Stimulated activated CD4-positive, alpha-beta T cell treated with anti-CD3 and anti-CD28 coated beads, TNF-alpha, amount 100 ng/mL, for 24 hours (primary cell): ENCODE measurements at places on chromosomes 3 and 15.

DNA sequence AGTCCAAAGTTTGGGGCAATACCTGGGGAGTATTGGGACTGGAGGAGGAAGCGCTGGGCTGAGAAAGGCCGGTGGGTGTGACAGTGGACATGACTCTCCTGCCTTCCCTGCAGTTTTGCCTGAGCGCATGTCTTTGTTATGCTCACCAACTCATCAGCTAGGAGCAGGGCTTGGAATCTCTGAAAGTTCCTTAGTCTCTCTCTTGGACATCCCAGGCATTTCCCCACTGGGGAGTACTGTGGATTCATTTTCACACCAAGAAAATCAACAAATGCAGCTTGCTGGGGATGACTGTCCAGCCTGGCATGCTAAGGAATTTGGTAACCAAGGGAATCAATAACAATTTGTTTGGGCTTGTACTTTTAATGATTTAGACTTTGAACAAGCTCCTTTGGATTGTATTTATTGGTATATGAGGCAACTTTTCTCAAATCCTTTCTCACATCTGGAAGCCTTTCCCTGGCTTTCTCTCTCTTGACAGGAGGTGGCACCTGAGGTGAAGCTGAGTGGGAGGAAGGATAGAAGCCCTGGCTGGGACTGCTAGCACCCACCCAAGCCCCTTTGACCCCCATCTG lies 48.5 kb upstream of the CHST2 start:
- DNase-seq: no peak

GRCh38 chr15:97410897-97411575 lies 549.5 kb upstream of the ARRDC4 start:
- no peak for DNase-seq

- no peak for DNase-seq
Measured at GRCh38 chr15:79004336-79004735, 59.5 kb upstream of the CTSH start.

GRCh38 chr15:68616397-68616796 lies 37.6 kb downstream of the CORO2B start:
- DNase-seq: no peak

DNA sequence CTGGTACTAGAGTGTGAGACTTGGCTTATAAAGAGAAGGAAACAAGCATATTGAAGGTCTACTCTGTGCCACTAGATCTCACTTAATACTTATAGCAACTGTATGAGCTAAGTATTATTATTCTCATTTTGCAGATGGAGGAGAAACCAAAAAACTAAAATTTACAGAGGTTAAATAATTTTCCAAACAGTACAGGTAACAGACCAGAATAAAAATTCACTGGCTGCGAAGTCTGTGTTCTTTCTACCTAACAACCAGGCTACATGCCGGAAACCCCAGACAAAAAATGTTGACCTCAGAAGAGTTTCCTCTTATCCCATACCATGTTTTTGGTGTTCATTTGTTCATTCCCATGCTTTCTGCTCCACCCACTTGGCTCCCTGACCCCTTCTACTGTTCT lies 46.6 kb downstream of the CMSS1 start:
- DNase-seq: no peak

GRCh38 chr3:11720304-11720898 lies 76.7 kb upstream of the VGLL4 start:
- no peak for DNase-seq

GRCh38 chr3:71446734-71447133 lies 136.8 kb downstream of the FOXP1 start:
- no peak for DNase-seq
